ENCODE measurements at places on chromosomes 3 and 15. TPM values are rescaled to one million over a fixed set of nuclear protein-coding genes. Genes with fewer than 3 reads are reported as not detected.

Gene IL5RA
- total RNA-seq, result not detected

Gene TMEM115
- total RNA-seq, result 44.4 TPM

Gene GOLGA8G
- total RNA-seq, result not detected

Gene NR1D2
- total RNA-seq, result 31.3 TPM

Gene EFCC1
- total RNA-seq, result 11.5 TPM

Measured in lung microvascular endothelial cell (primary cell).